ENCODE measurements at places on chromosomes 7 and 10.

DNA sequence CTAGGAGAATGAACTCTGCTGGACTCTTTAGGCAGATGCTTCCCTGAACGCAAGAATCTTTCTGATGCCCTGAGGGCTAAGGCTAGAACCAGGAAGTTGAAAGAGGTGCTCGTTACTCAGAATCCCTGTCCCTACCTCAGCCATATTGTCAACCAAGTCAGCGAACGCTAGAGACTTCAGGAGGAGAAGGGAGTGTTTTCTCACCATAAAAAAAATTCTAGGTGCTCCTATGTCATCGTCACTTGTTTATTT is 359.4 kb downstream of the PRPF18 start:
- no peak for DNase-seq

DNA sequence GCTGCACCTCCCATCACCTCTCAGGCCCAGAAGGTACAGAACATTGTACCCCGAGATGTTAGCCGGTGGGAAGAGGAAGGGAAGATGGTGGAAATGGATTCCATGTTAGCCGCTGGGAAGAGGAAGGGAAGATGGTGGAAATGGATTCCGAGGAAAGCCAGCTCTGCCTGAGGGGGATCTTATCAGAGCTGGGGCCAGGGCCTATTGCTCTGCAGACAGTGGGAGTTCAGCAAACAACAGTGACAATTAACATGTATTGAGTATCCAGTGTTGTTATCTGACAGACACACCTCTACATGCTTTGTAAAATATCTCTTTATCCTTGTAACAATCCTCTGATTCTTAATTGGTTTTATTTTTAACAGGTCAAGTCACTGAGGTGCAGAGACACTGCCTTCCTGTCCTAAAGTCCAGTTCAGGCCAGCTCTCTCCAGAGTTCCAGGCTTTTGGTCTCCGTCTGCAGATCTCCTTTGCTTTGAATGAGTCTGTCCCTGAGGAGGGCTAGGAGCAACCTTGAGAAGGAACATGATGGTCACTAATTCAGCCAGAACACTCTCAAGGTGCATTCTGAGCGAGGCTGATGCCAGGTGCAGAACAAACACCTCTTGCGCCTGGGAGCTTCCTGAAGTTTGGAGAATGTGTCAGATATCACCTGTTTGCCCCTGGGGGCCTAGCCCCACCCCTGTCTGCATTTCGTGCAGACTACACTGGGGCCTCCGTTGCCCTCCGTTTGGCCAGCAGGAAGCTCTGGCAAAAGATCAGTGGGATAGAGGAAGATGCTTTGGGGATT is 82.4 kb upstream of the PODXL start:
- DNase-seq, result no peak

- DNase-seq, result no peak
Observed at GRCh38 chr7:50147951-50148808, 55.1 kb upstream of the ZPBP start.

DNA sequence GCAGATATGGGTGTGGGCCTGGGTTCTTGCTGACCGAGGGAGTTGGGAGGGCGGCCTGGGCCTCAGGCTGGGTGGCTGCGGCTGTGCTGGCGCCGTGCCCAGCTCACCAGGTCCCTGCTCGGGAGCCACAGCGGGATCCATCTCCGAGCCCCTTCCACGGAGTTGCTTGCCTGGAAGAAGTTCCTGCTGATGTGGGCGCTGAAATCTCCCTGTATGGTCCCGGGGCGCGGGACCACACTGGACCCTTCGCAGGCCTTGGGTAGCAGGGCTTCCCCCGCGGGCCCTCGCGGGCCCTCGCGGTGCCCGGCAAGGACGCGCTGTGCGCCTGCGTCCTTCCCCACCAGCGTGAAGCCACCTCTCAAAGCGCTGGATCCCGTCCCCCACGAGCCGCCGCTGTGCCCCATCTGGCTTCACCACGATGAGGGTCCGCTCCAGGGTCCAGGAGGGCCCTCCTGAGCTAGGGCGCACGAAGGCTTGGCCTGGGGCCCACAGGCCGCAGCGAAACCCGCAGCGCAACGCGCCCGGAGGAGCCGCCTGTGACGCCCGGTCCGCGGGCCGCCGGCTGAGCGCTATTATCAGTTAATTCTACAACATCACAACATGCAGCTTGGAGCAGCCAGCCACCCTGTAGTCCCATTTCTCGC is 31.5 kb downstream of the RAB19 start:
- DNase-seq, result no peak
